ENCODE measurements at places on chromosomes 5 and 9.

DNA sequence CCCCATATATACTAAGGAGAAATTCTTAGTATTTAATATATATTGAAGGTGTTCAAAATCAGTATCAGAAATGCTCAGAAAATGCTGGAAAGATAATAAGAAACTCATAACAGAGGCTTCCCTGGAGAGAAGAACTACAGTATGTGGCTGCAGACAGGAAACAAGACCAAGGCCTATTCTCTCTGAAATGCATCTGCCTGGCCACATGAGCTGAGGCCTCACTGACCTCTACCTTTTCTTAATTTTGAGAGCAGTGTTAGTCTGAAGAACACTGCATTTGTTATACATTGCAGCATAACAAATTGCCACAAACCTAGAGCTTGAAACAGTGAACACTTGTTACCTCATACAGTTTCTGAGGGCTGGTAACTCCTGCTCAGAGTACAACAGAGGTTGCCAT, 133.4 kb upstream of the SPEF2 start:
- no peak for DNase-seq

DNA sequence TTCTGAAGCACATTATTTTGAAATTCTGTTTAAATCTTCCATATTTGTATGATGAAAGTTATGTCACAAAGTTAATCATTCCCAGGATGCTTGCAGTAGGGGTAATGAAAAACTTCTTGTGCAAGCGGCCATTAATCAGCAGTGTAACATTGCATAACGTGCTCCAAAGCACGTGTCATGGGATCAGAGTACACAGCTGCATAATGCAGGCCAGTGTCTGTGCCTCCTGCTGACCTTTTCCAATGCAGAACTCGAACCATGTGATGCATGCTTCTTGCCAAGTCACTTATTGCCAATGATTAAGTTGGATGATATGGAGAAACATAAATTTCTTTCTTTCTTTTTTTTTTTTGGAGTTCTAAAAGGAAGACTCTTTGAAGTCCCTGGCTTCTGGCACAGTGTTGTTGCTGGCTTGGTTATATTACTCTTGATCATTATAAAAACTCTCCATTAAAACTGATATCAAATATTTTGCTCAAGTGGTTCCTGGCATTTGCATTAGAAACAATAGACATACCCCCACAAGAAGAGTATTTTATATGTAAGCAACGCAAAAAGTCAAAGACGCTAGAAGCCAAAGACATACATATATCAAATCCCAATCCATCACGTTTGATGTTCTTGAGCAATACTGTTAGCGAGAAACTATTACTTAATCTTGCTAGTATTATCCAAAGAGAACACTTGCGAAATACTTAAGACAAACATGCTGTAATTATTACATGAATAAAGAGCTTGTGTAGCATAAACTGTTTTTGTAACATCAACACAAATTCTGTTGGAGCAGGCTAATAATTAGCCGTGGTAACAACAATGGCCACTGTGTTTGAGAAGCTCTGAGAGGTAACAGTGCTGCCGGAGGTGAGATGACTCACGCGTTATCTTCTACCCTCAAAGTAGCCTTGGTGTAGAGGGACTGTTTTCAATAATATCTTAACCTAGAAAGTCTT, 164.2 kb downstream of the AUH start:
- DNase-seq = no peak

- no peak for DNase-seq
These were observed 4.5 kb downstream of the SLF1 start for GRCh38 chr5:94623011-94623410.

GRCh38 chr9:2248768-2249265, 233.7 kb downstream of the SMARCA2 start:
- DNase-seq = no peak

DNA sequence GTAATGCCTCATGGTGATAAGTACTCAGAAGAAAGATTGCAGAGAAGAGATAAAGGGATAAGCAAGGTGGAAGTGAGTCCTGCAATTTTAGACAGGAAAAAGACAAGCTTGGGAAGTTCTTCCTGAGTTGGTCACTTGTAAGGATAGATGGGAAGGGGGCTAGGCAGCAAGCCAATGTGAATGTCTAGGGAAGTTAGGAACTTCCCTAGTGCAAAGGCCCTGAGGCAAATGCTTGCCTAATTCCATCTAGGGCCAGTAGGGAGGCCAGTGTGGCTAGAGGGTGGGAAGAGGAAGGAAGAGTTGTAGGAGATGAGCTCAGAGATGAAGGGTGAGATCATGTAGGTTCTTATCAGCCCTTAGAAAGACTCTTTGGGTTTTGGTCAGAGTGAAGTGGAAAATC, 206.6 kb downstream of the MAT2B start:
- no peak for DNase-seq

DNA sequence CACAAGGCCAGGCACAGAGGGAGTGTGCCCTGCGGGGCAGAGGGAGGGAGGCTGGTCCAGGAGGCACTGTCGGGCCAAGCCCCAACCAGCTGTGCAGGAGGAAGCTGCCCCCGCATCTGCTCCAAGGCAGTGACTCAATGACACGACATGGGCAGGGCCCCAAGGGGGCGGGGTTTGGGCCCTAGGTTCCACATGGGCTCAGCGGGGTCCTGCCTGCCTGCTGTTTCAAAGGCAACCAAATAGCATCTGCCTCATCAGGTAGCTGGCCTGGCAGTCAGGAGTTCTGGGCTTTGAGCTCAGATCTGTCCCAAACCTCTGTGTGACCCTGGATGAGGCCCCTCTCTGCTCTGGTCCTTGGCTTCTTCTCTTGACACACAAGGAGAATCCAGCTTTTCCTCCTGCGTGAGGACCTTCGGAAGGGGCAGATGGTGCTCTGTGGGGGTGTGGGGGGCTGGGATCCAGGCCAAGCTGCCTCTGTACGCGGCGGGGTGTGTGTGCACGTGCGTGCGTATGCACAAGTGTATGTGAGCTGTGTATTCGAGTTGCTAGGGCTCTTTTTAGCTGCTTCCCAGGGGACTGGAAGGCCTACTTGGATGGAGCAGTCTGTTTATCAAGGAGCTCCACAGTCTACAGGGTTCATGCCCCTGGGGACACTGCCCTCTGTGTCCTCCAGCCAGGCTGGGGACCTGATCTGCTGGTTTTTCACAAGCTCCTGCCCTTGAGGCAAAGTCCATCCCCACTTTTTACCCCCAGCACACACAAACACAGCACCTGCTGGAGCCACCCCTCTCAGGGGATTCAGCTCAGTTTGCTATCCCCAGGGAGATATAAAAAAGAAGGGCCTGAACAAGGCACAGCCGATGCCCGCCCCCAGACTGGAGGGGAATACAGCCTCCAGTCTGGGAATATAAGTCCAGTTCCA, 138.9 kb downstream of the RGS3 start:
- DNase-seq = peak; percentile 79

DNA sequence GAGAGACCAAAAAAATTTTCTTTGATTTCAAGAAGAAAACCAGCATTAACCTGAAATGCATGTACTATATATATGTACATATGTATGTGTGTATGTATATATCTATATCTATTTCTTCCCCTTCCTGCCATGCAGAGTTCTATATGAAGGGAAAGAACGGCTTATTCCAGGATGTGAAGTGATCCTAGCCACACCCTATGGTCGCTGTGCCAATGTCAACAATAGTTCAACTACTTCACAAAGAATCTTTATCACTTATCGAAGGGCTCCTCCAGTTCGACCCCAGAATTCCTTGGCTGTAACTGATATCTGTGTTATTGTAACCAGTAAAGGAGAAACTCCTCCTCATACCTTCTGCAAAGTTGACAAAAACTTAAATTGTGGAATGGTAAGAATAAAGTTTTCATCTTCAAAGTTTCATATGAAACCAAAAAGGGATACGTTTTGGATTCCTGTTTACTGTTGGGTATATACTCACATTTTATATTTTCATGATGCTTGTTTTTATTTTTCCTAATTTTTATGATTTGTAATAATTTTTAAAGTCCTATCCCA, 56.2 kb downstream of the DENND4C start:
- DNase-seq = no peak

DNA sequence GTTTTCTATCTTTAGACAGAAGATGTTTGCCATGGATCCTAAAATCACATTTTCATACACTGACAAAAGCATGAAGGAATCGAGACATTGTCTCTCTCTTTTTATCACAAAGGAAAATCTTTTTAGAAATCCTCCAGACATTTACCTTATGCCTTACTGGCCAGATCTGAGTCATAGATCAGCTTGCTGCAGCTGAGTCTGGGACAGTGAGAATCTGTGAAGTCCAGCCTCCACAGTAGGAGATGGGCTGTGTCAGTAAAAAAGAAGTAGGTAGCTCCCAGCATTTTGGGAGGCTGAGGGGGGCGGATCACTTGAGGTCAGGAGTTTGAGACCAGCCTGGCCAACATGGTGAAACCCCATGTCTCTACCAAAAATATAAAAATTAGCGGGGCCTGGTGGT, 333.4 kb upstream of the ZNF462 start:
- DNase-seq = no peak

DNA sequence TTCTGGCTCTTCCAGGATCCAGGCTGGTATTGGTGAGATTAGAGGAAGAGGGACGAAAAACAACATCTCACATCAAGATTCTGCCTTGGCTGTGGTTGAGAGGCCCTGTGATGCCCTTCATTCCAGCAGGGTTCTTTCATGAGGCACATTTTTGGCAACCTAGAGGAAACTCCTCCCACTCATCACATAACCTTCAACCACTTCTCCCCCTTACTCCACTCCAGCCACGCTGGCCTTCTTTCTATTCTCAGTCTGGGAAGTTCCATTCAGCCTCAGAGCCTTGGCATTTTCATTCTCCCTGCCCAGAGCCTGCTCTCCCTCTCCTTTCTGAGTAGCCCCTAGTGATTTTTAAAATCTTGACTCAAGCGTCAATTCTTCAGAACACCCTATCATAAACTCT, 337.5 kb downstream of the ZSWIM6 start:
- no peak for DNase-seq

DNA sequence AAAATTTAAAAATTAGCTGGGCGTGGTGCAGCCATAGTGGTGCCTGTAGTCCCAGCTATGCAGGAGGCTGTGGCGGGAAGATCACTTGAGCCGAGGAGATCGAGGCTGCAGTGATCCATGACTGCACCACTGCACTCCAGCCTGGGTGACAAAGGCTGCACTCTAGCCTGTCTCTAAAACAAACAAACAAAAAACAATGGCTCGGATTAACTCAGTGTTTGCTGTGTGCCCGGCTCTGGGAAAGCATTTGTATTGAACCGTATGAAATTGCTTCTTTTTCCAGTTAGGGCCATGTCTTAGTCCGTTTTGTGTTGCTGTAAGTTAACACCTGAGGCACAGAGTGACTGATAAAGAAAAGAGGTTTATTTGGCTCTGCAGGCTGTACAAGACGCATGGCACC, 62.6 kb downstream of the CFAP77 start:
- DNase-seq = no peak

DNA sequence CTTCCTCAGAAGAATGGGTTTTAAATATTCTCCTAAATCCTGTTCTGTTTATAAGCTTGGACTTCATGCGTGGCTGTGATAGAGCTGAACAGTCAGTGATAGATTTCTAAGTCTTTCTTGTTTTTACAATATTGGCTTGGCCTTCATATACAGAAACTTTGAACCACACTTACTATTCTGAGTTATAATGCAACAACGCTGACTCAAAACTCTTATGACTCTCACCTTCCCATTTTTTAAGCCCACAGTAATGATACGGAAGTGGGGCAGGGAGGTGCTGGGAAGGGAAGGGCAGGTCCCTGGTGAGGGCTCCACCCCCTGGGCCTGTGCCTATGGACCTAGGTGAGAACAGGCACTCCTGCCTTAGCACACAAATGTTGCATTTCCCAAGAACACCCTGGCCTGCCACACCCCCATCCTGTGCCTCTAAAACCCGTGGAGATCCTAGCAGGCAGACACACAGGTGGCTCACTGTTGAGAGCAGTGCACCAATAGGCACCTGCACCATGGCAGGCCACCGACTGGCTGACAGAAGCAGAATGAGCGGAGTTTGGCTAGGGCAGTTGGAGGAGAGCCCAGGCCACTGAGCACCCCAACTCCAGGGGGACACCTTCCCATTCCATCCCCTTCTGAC, 376.7 kb downstream of the GABRG2 start:
- no peak for DNase-seq

DNA sequence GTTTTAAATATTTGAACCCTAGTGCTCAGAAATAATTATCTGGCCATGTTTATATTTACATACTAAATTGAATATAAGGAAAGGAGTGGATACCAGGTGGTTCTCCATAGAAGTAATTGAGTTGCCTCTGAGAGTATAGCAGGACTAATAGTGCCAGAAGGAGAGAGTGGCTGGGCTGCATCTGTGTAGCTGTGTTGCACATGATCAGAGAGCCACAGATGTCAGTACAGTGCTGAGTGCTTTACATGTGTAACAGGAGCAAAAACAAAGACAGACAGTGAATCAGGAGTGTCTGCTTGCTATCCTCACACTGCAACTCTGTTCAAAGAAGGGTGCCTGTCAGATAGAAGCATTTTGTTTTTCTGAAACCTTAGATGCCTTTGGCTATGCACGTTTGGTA, 353.9 kb upstream of the PAPPA start:
- DNase-seq = no peak

DNA sequence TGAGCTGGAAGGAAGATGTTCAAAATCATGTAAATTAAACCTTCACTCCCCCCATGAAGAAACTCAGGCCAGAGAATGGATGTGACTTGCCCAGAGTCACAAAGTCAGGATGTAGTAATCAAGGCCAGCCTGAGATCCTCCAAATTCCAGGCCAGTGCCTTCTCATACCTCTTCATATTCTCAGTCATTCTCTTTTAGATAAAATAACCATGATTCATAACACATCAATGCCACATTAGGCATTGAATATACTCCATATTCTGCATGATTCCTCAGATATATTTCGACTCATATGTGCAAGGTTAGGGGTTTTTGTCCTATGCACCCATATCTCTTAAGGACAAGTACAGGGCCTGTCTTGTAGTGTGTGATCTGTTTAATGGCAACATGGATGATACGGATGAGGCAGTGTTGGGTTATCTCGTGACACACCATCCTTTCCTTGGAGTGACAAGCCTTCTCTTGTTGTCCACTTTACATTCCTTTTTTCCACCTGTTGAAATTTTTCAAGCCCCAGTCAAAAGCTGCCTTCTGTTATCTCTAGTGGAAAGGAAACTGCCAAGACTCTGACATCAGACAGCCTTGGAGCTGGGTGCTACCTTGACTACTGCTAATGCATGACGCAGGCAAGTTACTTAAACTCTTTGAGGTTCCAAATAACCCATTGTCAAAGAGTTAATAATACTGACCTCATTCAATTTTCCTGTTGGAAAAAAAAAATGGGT, 227.5 kb upstream of the NR4A3 start:
- DNase-seq = no peak

GRCh38 chr9:133347515-133347984, 381 bp downstream of the MED22 start:
- peak; percentile 80 for DNase-seq

- no peak for DNase-seq
These were observed 117.1 kb upstream of the DAB2 start for GRCh38 chr5:39541920-39542319.

GRCh38 chr9:121268598-121268850, 562 bp downstream of the GSN start:
- DNase-seq = peak; percentile 49

DNA sequence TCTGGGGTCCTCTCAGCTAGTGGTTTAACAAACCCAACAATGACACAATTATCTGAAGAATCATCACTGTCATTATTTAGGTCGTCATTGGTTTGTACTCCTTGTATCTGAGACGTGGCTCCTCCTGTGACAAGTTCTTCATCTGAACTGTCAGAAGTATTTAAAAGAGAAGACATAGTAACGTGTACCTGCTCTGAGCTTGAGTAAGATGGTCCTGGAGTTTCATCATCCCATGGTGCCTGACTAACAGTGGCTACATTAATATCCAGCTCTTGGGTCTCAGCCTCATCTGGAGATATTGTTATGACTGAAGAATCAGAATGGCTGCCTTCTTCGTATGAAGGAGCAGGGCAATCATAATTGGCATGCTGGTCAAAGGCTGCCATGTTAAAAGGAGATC, 9.1 kb upstream of the SMIM27 start:
- DNase-seq = no peak

Measured in GM13977 (cell line).